ENCODE measurements at places on chromosomes 1 and 21.

GRCh38 chr1:26477446-26478152, 5.4 kb downstream of the HMGN2 start:
- peak; percentile 46 for DNase-seq

GRCh38 chr21:45698493-45699184, 55.1 kb downstream of the PCBP3 start:
- no peak for DNase-seq

- DNase-seq: no peak
Observed at GRCh38 chr1:233473549-233474204, 140.2 kb upstream of the KCNK1 start.

DNA sequence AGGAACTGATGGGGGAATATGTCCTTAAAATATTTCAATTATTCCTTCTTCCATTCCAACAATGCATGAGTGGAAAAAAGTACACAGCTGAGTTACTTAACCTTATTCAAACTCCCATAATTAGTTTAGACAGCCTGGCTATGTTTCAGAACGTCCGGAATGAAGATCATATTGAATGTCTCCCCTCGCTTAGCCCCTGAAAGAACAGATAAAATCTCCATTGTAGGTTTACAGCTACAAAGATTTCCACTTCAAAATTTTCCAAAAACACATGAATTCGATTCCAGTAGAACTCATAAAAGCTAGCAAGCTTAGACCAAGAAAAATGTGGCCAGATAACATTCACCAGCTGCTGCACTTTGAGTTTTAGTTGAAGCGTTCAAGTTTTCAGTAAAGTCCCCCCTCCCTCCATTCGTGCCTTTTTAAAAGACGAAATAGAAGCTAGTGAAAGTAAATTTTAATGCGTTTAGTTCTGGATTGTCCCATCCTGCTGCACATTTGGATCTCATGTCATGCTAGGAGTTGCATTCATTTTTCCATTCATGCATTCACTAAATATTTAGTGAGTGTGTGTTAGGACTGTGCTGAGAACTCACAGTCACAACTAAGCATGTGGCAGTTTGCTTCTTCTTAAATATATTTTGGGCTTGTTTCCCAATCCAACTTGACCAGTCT, 29.4 kb upstream of the SSX2IP start:
- DNase-seq: no peak

Measured in hematopoietic multipotent progenitor cell treated with erythropoietin and hydrocortisone succinate and interleukin-3 and kit ligand, for 4 days (in vitro differentiated cells).